ENCODE measurements at places on chromosomes 6 and 20. TPM values are rescaled to one million over a fixed set of nuclear protein-coding genes. Genes with fewer than 3 reads are reported as not detected.

Gene CFAP61
- not detected for total RNA-seq

Gene NHSL1
- 11.8 TPM for total RNA-seq

Gene GABRR1
- total RNA-seq: not detected

Gene OR12D2
- total RNA-seq: 0.52 TPM

Gene EYS
- 0.10 TPM for total RNA-seq

Gene PI3
- total RNA-seq: 0.55 TPM

Gene HEY2
- not detected for total RNA-seq

Gene KCNB1
- total RNA-seq: under 0.01 TPM

Gene PRDM13
- not detected for total RNA-seq
